ENCODE measurements at places on chromosomes 7 and 10.

GRCh38 chr7:69652947-69653701 lies 54.8 kb downstream of the AUTS2 start:
- DNase-seq, result no peak

- no peak for DNase-seq
These were observed 7.3 kb downstream of the SCART1 start for GRCh38 chr10:133461027-133461426.

DNA sequence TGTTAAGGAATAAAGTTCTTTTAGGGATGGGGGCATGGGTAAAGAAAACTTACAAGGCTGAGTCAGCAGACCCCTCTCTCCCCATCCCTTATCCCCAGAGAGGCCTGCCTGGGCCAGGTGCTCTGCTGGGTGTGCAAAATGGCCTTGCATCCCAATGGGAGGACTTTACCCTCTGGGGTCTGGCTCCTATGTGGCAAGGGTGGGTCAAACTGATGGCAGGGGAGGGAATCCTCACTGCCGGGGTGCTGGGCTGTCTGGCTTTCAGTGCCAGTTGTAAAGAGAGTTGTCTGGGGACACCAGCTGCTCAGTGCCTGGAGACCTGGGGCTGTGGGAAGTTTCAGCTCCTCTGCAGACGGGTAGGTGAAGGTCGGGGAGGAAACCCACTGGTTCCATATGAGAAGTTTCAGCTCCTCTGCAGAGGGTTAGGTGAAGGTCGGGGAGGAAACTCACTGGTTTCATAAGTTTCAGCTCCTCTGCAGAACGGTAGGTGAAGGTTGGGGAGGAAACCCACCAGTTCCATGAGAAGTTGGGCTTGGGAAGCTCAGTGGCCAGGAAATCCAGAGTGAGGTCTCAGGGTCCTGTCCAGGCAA lies 127.2 kb upstream of the PODXL start:
- no peak for DNase-seq

GRCh38 chr7:76356823-76357222 lies 2.0 kb downstream of the YWHAG start:
- no peak for DNase-seq

- no peak for DNase-seq
These were observed 284.3 kb upstream of the KAT6B start for GRCh38 chr10:74542077-74542476.

DNA sequence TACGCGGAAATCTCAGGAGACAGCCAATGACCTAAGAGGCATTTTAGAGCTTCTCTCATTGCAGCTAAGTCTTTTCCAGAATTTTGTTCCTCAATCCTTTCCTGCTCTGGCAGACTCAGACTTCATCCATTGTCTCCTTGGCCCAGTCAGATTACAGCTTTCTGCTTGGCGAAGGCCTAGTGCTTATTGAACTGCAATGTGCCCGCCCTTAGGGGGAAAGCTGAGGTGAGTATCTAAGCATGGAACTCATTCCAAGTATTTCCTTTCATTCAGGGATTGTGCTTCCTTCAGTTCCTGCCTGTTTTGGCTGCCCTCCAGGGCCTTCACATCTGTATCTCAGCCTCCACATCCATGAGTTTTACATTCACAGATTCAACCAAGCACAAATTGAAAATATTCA lies 37.5 kb downstream of the PRLHR start:
- no peak for DNase-seq

All from iPS-NIHi11 (cell line).